ENCODE measurements at places on chromosomes 7 and 10. TPM values are rescaled to one million over a fixed set of nuclear protein-coding genes. Genes with fewer than 3 reads are reported as not detected.

- DNase-seq, result no peak
Observed at GRCh38 chr7:34059136-34059828, 153.9 kb downstream of the BMPER start.

The ZNF503 gene
- polyA plus RNA-seq, result 89.0 TPM

The SRGN gene
- polyA plus RNA-seq, result 14.7 TPM

The TRIP6 gene
- 108 TPM for polyA plus RNA-seq

The GPRIN2 gene
- polyA plus RNA-seq, result 6.6 TPM

DNA sequence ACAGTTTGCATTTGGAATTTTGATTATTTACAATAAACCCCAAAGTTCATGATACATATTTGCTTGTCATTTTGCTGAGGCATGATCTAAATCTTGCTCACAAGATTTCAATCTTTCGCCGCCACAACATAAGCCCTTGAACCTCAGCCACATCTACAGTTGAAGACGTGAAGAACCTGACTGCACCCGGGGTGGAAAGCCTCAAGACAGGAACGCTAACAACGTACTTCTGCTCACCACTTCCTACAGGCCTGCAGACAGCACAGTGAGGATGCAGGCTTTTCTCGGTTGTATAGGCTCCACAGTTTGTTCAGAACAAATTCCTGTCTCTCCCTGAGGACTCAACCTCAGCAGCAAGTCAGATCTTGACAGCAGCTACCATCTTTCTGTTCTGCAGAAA, 393.8 kb upstream of the PRKCQ start:
- DNase-seq, result no peak

All from left renal cortex interstitium (tissue), 4 donors.